Suppressor macrophage treated with lipopolysaccharide for 1 hour (primary cell): ENCODE measurements at places on chromosomes 2 and 18.

- no peak for DNase-seq
These were observed 14.9 kb upstream of the E2F6 start for GRCh38 chr2:11480859-11481258.

DNA sequence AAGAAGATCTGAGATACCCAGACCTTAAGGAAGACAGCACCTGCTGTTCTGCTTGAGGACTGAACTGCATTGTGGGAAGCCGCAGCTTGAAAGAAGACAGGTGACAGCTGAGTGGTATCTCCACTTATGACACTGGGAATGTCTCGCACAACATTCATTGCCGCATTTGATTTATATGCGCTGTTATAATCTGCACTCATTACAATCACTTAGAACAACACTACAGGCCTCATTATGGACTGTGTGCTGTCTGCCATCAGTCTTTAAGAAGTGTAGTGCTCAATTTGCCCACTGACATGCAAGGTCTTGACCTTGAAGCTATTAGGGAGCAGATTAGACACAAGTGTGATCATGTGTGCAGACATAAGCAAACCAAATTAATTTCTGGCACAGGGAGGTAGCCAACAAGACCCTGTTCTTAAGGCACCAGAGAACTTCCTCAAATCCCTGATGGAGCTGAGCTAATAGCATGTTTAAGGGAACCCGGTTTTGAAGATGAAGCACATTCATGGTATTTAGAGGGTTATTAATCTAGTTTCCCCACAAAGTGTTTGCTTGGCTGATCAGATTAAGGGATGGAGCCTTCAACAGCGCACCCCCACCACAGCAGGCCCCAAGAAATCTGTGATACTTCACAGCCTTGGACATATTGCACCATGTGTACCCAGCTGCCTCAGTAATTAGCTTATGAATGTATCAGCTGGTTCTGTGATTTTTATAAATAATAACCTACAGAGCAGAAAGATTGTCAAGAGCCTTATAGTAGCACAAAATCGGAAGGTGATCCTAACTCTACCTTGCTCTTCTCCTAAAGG is 146.8 kb downstream of the SATB2 start:
- no peak for DNase-seq

GRCh38 chr18:54218299-54218698 is 6.2 kb downstream of the MBD2 start:
- DNase-seq, result no peak

- DNase-seq, result no peak
These were observed 2119.6 kb upstream of the PIK3C3 start for GRCh38 chr18:39835303-39836030.

GRCh38 chr2:207318181-207318628 is 152.5 kb upstream of the KLF7 start:
- DNase-seq, result no peak

- DNase-seq, result no peak
These were observed 126.9 kb downstream of the RPIA start for GRCh38 chr2:88818381-88818780.

DNA sequence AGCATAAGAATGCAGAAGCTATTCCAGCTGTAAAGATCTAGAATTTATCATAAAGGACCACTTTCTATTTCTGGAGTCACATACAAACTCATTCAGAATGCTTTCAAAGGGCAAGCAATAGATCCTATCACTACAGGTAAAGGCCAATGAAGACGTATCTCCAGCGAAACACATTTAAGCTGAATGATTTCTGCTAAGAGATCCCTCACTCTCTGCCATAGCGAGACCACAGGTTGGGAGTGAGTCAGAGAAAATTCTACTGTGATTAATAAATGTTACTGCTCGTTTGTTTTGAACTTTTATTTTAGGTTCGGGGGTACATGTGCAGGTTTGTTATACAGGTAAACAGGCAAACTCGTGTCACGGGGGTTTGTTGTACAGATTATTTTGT is 72.5 kb upstream of the NFU1 start:
- DNase-seq, result no peak

GRCh38 chr2:238515377-238515776 is 88.7 kb downstream of the ASB1 start:
- no peak for DNase-seq

DNA sequence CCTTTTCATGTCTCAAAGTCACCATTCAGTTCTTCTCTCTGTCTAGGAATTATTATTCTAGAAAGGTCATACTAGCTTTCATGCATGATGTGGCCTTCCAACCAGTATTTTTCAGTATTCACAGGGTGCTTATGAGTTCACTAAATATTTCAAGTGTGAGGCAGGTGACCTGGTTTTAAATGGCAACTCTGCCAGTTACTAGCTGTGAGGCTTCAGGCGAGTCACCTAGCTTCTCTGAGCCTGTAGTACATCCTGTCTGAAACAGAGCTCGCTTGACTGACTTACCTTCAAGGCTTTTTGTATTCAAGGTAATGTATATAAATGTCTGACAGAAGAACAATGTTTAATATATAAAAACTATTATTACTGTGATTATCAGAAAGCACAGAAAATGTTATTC is 19.4 kb upstream of the ACVR1 start:
- no peak for DNase-seq

- DNase-seq, result no peak
These were observed 14.8 kb upstream of the TRAPPC8 start for GRCh38 chr18:31957728-31958127.

DNA sequence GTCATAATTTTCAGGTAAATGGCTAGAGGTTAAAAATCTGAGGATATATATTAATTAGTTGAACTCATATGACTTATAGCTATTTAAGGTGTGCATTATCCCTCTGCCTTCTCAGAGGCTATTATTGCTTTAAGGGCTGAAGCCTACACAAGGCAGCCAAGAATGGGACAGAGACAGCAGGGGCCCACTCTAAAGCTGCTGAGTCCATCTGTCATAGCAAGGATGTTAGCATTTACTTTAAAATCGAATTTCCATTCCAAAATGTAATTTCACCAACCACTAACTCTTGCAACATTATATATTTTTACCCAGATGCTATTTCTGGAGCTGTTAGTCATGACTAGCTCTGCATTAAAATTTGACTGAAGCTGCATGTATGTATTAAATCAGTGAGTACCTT is 236.3 kb upstream of the FSIP2 start:
- DNase-seq, result no peak

DNA sequence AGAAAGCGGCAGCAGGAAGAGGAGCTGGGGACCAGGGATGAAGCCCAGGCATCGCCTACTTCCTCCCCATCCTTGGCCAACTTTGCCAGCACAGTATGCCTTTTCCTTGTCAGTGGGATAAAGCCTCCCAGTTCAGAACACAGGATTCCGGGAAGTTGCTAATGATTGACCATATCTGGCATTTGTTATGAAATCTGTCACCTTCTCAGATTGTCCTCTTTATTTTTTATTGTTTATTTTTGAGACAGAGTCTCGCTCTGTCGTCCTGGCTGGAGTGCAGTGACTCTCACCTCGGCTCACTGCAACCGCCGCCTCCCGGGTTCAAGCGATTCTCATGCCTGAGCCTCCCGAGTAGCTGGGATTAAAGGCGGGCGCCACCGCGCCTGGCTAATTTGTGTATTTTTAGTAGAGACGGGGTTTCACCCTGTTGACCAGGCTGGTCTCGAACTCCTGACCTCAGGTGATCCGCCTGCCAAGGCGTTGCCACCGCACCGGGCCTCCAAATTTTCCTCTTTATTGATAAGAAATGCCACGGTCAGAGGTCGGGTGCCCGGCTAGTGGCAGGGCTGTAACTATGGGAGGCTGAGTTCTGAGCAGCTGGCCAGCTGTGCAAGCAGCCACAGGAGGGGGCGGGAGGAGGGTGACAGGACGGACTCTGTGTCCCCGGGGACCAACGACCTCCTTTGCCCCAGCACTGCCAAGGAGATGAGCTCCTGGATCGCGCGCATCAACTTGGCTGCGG is 24.4 kb downstream of the PSD4 start:
- DNase-seq, result no peak

- DNase-seq, result no peak
These were observed 27.6 kb downstream of the MRPL35 start for GRCh38 chr2:86226636-86227520.

DNA sequence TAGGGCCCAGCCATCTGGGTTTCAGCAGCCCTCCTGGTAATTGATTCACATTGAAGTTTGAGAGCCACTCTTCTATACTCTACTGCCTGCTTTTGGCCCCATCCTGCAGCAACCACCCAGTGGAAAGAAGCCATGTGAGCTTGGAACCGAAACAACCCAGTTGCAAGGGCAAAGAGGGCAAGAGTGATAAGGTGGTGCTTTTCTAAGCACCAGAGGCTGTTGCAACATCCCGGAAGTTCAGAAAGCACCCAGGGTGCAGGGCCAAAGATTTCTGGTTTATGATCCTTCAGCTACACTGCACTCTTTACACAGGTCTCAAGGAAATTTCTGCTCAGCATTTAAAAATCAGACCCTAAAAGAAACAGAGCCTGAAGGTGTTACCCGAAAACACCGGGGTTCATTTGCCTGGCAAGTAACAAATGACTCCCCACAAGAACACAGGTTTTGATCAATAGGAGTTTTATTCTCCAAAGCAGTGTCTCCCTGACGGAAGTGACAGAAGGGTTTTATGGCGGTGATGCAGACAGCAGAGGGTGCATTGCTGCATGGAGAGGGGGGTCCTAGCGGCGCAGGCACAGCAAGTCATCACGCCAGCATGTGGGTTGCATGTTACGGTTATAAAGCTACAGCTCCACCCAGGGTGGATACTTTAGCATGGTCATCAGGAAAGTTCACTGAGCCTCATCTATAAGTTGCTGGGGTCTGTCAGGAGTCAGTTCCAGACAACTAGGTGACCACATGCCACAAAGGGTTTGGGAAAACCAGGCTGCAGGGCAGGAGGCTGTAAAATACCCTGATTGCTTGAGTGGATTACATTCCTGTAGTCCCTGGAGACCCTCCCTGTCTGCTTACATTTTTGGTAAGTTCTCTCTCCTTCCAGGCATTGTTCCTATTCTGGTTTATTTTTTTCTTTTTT is 28.8 kb upstream of the TMEM37 start:
- peak; percentile 28 for DNase-seq

GRCh38 chr2:72548081-72548764 is 277.6 kb downstream of the EXOC6B start:
- no peak for DNase-seq

- no peak for DNase-seq
These were observed 1.3 kb downstream of the EML6 start for GRCh38 chr2:54724560-54725342.

- no peak for DNase-seq
These were observed 57.8 kb downstream of the PDE1A start for GRCh38 chr2:182368996-182369395.

DNA sequence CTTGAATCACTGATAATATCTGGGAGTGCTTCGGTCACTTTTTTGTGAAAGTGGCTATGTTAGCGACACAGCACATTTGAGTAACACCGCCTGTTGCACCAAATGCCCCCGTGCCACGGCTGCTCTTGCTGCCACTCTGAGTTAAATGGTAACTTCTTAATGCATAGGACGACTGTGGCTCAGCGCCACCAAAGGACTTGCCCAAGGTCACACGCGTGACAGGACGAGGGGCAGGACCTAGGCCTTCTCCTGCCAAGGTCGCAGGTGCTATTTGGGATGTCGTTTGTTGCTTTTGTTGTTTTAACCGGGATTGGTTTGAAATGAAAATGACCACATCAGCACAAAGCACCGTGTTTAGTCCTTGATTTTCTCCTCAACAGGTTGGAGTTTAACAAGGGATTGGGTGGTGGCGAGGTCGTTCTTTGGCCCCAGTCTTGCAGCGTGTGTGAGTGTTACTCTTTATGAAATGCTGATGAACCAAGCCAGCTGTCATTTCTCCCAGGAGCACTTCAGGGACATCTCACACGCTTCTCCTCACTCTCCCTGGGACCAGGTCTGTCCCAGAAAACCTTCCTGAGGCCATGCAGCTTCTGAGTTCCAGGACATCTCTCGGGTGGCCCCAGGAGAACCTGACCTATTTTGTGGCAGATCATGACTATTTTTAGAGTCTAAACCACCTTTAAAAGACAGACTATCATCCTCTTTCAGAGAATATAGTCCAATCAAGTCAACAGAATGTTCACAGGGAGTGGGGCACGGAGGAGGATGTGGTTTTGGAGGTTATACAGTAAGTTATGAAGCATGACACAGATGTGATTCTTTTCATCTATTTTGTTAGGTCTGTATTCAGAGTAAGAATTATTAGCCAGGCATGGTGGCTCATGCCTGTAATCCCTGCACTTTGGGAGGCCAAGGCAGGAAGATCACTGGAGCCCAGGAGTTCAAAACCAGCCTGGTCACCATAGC is 49.9 kb downstream of the MTCL1 start:
- no peak for DNase-seq

GRCh38 chr2:209565896-209566582 is 142.2 kb downstream of the MAP2 start:
- DNase-seq, result no peak

GRCh38 chr2:230412371-230412711 is 3.7 kb upstream of the SP100 start:
- DNase-seq, result peak; percentile 70

- no peak for DNase-seq
These were observed 11.5 kb downstream of the ASAP2 start for GRCh38 chr2:9217838-9218770.

DNA sequence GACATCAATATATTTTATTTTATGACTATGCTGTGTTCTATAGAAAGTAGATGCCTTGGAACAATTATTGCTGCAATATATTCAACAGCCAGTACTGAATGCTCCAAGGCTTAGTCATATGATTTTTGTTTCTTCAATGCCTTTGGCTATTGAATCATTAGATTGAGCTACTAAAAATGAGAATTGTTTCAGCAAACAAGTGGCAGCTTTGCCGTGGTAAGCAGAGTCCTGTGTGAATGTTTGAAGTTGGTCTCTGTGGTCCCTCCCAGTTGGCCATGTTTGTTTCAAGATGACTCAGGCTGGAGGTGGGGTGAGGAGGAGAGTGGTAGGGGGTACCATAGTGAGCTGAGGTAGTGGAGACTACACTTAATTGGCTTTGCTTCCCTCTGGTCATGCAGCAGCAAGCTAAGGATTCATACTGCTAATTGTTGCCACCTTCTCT is 198.6 kb upstream of the EPAS1 start:
- peak; percentile 27 for DNase-seq

DNA sequence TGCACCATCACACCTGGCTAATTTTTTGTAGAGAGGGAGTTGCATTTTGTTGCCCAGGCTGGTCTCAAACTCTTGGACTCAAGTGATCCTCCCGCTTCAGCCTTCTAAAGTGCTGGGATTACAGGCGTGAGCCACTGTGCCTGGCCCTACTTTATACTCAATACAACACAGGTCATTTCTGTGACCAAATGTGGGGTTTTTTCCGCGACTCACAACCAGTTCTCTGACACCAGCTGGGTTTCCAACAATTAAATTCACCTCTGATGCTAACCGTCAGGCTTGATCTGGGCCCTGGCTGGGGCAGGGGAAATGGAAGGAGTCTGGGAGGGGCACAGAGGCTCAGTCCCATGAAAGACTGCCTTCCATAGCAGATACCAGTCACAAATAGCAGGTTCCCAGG is 64.8 kb upstream of the MCFD2 start:
- DNase-seq, result no peak

DNA sequence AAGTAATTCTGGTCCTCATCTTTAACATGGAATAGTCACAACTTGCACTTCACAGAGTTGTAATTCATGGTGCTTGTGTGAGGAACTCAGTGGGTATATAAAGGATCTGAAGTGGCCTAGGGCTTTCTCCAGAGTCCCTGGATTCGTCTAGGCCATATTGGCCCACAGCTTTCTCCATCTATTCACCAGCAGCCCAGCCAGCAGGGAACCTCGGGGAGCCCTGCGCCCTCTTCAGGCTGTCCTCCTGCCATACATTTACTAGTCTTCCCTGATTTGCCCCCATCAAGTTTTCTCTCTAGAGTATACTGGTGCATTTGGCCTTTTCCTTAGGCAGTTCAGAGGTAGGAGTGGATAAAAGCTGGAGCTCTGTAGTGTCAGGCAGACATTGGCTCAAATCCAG is 278.3 kb downstream of the MYCN start:
- DNase-seq, result peak; percentile 39

GRCh38 chr2:118987886-118988285 is 45.9 kb downstream of the MARCO start:
- DNase-seq, result peak; percentile 59
